IMR-90 (cell line): ENCODE measurements at places on chromosomes 3 and 15.
A peak's percentile ranks its signal among the peaks of the same experiment; 100 is the strongest.

GRCh38 chr3:56704706-56705105 is 21.6 kb upstream of the TASOR start:
- no peak for DNase-seq

DNA sequence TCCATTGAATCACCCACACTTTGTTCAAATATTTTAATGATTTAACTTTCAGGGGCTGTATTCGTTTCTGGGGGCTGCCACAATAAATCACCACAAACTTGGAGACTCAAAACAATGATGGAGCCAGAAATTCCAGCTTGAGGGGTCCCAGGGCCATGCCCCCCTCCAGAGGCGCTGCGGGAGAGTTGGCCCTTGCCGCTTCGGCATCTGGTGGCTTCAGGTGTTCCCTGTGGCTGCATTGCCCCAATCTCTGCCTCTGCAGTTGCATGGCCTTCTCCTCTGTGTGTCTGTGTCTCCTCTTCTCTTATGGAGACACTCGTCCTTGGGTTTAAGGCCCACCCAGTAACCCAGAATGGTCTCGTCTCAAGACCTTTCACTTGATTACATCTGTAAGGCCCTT is 144.7 kb downstream of the CHSY1 start:
- no peak for DNase-seq

GRCh38 chr15:56365075-56365711 is at the start of gene TEX9:
TEX9 (plus strand) TSS chr15:56365426; CDS start chr15:56365451, 25 bp downstream.
- peak; percentile 80 for DNase-seq

GRCh38 chr3:178446059-178446458 is 90.2 kb upstream of the KCNMB2 start:
- no peak for DNase-seq

DNA sequence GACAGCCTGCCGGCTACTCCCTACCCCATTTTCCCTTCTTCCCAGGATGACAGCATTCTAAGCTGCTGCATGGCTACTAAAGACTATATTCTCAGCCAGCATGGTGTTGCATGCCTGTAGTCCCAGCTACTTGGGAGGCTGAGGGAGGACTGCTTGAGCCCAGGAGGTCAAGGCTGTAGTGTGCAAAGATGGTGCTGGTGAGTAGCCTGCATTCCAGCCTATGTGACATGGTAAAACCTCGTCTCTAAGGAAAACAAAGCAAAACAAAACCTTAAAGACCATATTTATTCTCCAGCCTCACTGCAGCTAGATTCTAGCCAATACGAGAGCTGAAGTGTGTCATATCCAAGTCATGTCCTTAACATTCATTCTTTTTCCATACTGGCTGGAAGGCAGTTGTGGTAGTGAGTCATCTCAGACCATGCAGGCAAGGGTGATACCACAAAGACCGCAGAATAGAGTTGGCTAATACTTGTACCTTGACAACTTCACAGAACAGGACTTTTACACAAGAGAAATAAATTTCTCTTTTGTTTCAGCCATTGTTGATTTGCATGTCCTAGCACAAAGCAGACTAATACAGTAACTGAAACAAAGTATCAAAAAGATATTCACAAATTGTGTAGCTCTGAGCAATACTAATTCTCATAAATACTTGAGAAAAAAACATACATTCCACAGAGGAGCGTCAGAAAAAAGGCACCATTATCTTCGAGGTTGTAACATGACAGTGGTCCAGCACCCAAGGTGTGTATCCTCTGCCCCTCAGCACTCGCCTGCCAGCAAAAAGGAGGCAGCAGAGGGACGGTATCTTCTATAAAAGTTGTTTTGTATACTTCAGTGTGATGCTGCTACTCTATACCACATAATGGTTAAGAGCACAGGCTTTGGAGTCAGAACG is 14.8 kb downstream of the PBRM1 start:
- peak; percentile 100 for DNase-seq
